ENCODE measurements at places on chromosomes 7 and 10.

GRCh38 chr10:80617807-80618206 lies 80.1 kb downstream of the SH2D4B start:
- no peak for DNase-seq

DNA sequence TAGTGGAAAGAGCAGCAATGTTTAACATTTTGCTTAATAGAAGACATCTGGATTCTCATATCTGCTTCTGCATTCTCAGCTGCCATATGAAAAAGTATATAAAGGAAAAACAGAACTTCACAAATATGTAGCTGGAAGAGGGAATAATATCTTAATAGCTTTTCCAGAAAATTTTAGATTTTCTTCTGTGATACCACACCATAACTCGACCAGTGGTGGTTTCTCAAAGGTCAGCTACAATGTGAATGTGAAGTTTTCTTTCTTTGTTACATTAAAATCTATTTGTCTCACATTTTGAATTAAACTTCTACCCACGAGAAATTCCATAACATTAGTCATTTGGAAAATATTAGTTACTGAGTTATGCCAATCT lies 339.8 kb downstream of the PARD3 start:
- no peak for DNase-seq

DNA sequence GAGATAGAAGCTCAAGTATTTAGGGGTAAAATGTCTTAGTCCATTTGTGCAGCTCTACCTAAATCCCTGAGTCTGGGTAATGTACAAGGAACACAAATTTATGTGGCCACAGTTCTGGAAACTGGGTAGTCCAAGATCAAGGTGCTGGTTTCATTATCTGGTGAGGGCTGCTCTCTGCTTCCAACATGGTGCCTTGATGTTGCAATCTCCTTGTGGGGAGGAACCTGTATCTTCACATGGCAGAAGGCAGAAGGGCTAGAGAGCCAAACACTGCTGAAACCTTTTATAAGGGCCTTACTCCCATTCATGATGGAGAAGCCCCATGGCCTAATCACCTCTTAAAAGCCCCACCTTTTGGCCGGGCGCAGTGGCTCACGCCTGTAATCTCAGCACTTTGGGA lies 8.7 kb upstream of the BAZ1B start:
- DNase-seq = no peak

DNA sequence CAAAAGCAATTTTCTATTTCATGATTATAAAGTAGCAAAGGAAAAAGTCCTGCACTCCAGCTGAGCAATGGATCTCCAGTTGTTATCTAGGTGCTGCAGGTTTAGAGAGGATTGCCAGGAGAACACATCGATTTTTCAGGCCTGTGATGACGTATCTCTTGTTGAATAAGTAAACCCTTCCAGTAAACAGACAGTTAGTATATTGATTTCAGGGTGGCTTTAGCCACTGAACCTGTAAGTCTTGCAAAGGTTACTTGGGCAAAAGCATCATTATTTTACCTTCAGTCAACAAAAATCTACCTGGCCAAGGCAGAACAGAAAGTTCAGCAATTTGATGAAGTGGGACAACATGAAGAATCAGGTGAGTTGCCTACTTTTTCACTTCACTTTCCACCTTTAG lies 12.3 kb downstream of the EGFR start:
- no peak for DNase-seq

DNA sequence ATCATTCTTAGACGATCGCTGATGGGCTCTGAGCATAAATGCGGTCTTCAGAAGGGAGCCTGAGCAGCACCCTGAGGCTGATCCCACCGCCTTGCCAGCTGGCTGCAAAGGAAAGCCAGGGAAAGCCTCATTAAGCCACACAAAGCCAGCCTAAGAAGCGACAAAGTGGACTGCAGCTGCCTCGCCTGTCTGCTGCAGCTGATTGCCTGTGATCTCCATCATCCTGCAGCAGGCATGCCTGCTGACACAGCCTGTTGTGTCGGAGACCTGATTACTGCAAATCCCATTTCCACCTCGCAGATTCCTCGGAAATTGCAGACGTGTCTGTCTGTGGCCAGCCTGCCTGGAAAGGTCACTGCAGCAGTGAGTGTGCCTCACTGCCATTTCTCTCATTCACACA lies 1087.0 kb upstream of the AUTS2 start:
- no peak for DNase-seq

GRCh38 chr10:102615361-102615760 lies 28.9 kb upstream of the TRIM8 start:
- no peak for DNase-seq

GRCh38 chr7:154698726-154699291 lies 304.1 kb downstream of the PAXIP1 start:
- no peak for DNase-seq

- no peak for DNase-seq
These were observed 49.1 kb downstream of the STRA8 start for GRCh38 chr7:135282561-135283254.

DNA sequence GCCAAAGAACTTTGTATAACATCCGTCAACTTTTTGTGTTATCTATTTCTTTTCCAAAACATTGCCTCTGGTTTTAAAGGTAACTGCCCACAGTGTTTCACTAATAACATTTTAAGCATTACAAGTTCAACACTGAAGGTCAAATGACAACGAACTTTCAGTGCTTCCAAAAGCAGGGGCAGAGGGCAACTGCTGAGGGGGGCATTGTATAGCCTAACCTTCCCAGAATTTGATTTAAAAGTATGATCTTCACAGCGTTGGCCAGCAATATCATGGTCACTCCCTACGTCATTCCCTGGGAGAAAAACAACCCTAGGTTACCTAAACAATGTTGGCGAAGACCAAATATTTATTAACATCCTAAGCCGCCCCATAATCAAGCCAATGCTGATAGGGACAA lies 2.5 kb upstream of the GOT1 start:
- no peak for DNase-seq

- no peak for DNase-seq
These were observed 25.6 kb upstream of the TMEM196 start for GRCh38 chr7:19798986-19799385.

GRCh38 chr10:1003884-1004670 lies 15.8 kb downstream of the GTPBP4 start:
- DNase-seq = no peak

DNA sequence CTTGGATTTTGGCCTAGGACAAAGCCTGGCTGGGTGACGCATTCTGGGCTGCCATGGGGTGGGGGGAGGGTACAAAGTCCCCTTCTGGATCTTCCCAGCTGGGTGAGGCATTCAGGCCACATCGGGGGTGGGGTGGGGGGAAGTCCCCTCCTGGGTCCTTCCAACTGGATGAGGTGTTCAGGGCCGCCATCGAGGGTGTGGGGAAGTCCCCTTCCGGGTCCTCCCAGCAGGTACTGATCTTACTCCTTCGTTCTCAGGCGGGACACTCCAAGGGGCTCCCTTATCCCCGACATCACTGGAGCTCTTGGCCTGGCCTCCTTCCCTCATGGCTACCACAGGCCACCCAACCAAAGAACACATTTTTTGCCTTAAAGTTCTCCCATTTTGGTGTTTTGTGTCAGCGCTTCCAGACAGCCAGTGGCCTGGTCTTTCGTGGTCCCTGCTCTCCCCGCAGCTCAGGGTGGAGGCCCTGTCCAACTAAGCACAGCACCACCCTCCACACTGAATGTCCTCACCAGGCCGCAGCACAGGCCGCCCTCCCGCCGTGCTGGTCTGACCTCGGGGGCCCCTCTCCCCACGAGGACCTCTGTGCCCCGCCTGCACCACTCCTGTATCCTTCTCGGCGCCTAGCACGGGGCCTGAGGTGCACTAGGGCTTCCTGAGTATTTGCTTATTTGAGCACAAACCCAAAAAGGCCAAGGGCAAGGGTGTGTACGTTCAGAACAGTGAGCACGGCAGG lies 38.5 kb downstream of the EN2 start:
- no peak for DNase-seq

GRCh38 chr7:133300811-133301210 lies 47.9 kb downstream of the EXOC4 start:
- no peak for DNase-seq

DNA sequence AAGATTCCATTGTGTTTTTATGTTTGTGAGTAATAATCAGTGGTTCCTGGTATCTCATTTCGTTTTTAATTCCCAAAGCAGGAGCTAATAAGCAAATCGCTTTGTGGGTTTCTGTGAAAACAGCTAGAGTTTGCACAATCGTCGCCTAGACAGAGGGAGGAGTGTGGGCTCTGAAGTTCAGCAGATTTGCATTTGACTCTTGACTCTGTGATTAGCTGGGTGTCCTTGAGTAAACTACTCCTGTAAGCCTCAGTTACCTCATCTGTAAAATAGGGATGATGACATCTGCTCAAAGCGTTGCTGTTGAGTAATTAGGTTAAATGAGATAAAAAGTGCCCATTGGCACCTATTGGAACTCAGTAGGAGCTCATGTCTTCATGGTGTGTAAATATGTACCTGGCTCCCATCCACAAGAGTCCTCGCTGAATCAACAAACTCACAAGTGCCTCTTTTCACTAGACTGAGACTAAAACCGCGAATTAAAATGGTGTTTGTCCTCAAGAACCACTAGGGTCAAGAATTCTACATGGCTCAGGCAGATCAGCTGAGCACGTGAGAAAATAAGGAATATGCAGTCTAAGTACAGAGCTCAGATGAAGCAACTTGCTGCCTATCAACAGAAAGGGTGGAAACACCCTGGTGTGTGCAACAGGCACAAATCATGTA lies 385.8 kb upstream of the C7orf33 start:
- no peak for DNase-seq

DNA sequence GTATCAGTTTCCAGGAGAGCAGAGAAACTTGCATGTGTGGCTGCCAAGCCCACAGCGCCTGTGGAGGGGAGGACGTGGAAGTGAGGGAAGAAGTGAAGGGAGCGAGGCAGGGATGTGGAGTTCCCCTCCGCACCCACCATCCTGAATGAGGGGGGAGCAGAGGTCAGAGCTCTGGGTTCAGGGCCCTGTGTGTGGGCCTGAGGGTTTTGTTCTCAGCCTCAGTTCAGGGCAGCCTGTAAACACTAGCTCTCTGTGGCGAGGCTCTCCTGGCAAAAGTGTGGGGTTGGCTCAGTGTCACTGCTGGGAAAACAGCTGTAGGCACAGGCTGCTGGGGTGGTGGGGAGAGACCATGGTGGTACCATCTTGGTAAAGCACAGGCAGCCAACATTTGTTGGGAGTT lies 108.4 kb downstream of the C10orf105 start:
- DNase-seq = no peak

- DNase-seq = no peak
These were observed 20.7 kb downstream of the SKAP2 start for GRCh38 chr7:26843705-26844104.

- no peak for DNase-seq
These were observed 1.5 kb downstream of the PON1 start for GRCh38 chr7:95322854-95323253.

DNA sequence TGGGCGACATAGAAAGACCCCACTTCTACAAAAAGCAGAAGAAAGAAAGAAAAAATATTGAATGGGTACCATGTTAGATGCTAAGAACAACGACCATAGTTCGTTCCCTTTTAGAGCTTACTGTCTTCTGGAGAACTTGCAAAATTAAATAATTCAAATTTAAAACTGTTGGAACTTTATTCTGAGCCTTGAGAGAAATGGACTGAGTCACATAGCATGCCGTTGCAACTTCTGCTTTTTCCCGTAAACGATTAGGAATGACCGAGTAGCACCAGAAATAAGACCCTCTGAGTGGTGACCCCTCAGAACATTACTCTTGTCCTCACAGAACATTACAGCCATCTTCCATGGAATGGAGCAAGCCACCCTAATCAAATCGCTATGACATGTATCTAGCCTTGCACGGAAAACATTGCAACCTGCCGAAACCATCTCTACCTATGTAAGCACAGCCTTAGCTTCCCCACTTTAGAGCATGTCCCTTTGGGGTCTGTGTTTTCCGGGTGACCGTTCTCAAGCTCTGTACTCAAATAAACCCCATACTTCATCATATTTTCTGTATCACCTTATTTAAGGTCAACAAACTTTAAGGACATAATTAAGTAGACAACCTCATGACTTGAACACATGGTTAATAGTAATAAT lies 179.1 kb downstream of the PRKCQ start:
- DNase-seq = no peak

DNA sequence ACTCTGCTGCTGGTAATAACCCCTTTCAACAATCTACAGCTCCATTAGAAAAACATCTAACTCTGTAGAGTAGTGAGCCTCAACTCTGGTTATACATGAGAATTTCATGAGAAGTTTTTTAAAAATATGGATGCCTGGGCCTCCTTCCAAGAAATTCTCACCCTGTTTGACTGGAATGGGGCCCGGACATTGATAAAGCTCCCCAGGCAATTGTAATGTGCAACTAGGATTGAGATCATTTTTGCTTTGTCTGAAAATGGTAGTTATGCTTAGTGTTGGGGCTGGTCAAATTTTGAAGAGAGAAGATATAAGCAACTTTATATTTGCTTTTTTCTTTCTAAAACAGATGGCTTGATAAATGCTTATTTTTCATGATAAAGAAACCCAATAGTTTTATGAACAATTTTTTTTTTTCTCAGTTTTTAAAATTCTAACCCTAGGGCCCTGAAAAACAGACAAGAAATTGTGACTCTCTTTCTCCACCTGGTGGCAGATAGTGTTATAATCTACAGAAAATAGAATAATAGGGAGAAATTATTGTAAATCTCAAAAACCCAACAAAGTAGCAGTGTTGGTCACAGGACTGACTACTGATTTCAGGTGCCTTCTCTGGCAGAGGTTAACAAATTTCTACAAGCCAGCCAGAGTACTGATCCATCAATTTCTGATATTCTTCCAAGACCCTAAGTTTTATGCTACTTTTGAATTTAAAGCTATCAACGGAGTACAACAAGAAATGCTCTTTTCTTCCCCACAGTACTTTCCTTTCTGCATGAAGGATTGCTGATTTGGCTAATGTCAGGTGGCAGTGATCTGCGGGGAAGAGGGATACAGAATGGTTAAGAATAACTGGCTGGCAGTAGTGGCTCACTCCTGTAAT lies 174.8 kb downstream of the DKK1 start:
- no peak for DNase-seq

- no peak for DNase-seq
These were observed 41.6 kb upstream of the FAM204A start for GRCh38 chr10:118383699-118384098.
